ENCODE measurements at places on chromosomes 2 and 18.
A peak's percentile ranks its signal among the peaks of the same experiment; 100 is the strongest.

GRCh38 chr2:194946826-194947225, 710.2 kb upstream of the SLC39A10 start:
- H3K4me1 ChIP-seq = no peaks in the 10 kb centered on the region
- H3K36me3 ChIP-seq = no peaks in the 10 kb centered on the region
- H3K4me3 ChIP-seq = no peak overlapping the region
- no peak for DNase-seq
- no peak overlapping the region for H3K27ac ChIP-seq
- no peaks in the 10 kb centered on the region for H3K27me3 ChIP-seq

- no peak overlapping the region for H3K27ac ChIP-seq
- H3K27me3 ChIP-seq = no peaks in the 10 kb centered on the region
- H3K4me1 ChIP-seq = no peaks in the 10 kb centered on the region
- DNase-seq = no peak
- H3K4me3 ChIP-seq = no peak overlapping the region
Observed at GRCh38 chr2:63792530-63792929, 49.2 kb upstream of the UGP2 start.

- H3K4me3 ChIP-seq = no peak overlapping the region
Observed at GRCh38 chr2:158392687-158393086, 63.9 kb downstream of the CCDC148 start.

DNA sequence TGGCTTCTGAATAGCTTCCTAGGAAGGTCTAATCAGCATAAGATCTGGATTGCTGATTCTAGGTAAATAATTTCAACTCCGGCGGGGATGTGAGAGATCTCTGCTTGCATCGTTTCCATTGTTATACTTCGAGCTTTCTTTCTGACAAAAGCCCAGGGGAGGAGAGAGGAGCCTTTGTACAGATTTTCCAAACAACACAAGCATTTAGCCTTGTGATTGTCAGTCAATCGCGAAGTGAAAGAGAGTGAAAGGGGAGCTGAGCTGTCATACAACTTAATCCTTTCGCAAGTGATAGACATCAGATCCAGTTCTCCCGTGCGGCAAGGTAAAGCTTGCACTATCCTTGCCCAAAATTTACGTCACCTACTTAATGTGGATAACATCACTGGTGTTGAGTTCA, 26.2 kb downstream of the RALB start:
- H3K4me3 ChIP-seq = no peak overlapping the region
- no peaks in the 10 kb centered on the region for H3K27me3 ChIP-seq
- H3K27ac ChIP-seq = no peak overlapping the region
- H3K4me1 ChIP-seq = peaks cover 8% of the 10 kb centered on the region
- DNase-seq = no peak
- H3K36me3 ChIP-seq = peaks cover 19% of the 10 kb centered on the region

DNA sequence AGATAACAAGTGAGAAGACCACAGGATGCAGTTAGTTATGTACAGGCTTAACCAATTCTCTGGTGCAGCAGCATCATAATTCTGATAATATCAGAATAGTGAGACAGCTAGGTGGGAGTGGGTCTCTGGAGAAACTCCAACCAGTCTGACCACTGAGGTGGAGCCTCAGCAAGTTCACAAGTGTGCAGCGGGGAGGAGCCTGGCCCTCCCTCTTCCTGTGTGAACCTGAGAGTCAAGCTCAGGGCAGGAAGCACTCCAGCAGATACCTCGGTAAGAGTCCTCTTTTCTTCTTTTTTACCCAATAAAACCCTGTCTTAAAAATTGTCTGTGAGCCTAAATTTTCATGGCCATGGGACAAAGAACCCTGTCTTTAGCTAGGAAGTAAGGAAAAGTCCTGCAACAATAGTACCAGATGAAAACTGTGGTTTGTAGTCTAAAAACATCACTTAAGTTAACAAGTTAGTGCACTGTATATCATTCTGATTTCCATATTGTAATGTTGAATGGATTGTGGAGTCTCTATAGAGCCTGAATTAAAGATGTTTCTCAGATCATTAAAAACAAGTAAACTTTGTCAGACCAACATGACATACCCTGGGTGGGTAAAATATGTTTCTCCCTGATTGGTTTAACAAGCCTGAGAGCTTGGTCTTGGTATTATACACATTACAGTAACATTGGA, 370.8 kb downstream of the TMEM182 start:
- H3K4me1 ChIP-seq = no peaks in the 10 kb centered on the region
- no peak for DNase-seq
- H3K27ac ChIP-seq = no peak overlapping the region
- H3K4me3 ChIP-seq = no peak overlapping the region
- H3K27me3 ChIP-seq = no peaks in the 10 kb centered on the region
- peaks cover 6% of the 10 kb centered on the region for H3K36me3 ChIP-seq

- H3K27ac ChIP-seq = no peak overlapping the region
- H3K36me3 ChIP-seq = no peaks in the 10 kb centered on the region
- H3K4me3 ChIP-seq = no peak overlapping the region
- H3K4me1 ChIP-seq = peaks cover 43% of the 10 kb centered on the region
- H3K27me3 ChIP-seq = no peaks in the 10 kb centered on the region
Observed at GRCh38 chr2:103287746-103288145, 525.9 kb downstream of the TMEM182 start.

GRCh38 chr18:75456199-75456631, 28.7 kb upstream of the SMIM21 start:
- H3K27ac ChIP-seq = no peak overlapping the region
- peaks cover 25% of the 10 kb centered on the region for H3K4me1 ChIP-seq
- H3K36me3 ChIP-seq = peaks cover 4% of the 10 kb centered on the region
- peak overlapping the region; percentile 75 for H3K4me3 ChIP-seq
- peaks cover 10% of the 10 kb centered on the region for H3K27me3 ChIP-seq

DNA sequence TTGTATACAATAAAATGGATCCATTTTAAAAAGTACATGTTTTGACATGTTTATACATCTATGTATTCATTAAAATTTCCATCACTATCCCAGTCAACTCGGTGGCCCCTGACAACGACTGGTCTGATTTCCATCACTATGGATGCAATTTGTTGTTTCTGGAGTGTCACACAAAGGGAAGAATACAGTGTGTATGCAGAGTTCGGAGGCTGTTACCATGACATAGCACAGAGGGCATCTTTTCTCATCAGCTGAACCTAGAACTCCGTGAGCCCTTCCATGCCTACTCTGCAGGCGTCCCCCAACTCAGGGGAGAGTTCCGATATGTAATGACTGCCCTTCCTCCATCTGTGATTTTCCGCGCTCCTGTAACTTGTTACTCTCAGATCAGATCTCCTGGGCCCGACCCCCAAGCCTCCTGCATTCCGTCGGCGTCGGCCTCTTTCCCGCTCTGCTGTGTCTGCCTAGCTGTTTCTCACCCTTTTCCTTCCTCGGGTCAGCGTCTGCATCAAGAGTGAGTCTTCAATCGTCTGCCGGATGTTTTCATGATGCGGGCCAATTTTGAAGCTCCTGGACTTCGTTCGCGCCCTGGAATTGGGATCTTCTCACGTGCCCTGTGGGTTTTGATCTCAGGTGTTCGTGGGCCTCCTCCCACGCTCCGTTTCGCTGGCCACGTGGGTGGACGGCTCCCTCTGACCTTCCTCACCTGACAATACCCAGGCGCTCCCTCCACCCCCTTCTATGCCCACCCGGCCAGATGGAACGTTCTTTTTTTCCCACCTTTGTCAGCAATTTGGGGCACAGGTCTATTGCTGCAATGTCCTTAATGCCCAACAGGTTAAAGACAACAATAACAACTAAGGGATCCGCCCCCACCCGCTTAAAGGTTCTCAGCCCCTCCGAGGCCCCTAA, 161.0 kb downstream of the TWIST2 start:
- no peak for DNase-seq
- no peaks in the 10 kb centered on the region for H3K36me3 ChIP-seq
- peaks cover 21% of the 10 kb centered on the region for H3K4me1 ChIP-seq
- H3K27ac ChIP-seq = peak overlapping the region; percentile 59
- H3K4me3 ChIP-seq = no peak overlapping the region
- no peaks in the 10 kb centered on the region for H3K27me3 ChIP-seq

- H3K36me3 ChIP-seq = peaks cover 3% of the 10 kb centered on the region
- H3K27me3 ChIP-seq = no peaks in the 10 kb centered on the region
- H3K4me1 ChIP-seq = peaks cover 5% of the 10 kb centered on the region
- DNase-seq = no peak
- H3K27ac ChIP-seq = no peak overlapping the region
- H3K4me3 ChIP-seq = no peak overlapping the region
Observed at GRCh38 chr2:220556658-220557057, 929.2 kb downstream of the SLC4A3 start.

DNA sequence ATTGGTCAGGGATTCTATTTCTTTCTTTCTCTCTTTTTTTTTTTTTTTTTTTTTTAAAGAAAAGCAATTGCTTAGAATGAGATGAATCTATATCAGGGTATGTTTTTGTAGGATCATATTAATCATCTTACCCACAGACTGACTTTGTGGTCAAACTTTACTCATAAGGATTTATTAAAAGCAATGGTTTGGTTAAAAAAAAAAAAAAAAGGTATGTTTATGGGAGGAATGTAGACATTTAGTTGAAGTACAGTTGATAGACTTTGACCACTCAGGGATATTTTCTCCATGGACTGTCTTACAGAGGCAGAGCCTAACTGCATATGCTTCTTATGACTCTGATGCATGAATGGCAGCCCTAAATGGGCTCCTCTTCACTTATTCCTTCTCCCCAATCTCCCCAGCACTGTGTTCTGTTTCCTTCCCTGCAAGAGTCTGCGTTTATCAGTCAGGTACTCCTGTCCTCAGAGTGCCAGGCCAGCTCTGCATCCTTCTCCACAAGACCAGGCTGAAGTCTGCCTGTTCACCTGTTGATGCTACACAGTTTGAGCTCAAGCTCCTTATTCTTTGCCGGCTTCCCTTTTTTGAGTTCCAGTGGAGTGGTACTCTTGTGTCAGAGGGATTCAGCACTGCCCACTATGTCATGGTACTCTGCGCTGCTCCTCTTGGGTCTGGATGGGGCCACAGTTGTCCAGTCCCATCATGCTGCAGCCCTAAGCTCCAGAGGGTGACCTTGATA, 24.3 kb downstream of the CRIM1 start:
- H3K36me3 ChIP-seq = peaks cover 4% of the 10 kb centered on the region
- H3K27ac ChIP-seq = no peak overlapping the region
- H3K4me3 ChIP-seq = no peak overlapping the region
- H3K27me3 ChIP-seq = no peaks in the 10 kb centered on the region
- DNase-seq = no peak
- H3K4me1 ChIP-seq = peaks cover 28% of the 10 kb centered on the region

DNA sequence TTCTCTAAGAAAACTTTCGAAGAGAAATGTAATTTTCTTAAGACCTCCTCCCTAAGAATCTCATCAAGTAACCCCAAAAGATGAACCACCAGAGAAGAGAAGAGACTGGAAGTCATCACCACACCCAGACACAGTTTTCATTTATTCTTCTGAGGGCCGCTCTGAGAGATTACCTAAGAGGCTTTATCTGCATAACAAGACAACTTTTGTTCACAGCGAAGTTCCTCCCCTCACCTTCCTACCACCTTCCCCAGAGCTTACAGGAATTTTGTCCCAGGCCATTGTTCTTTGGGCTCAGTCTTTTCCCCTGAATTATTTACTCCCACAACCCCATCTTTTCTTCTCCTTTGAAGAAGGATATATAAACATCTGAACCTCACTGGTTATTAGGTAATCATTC, 92.8 kb downstream of the AKAIN1 start:
- H3K27me3 ChIP-seq = peaks cover 30% of the 10 kb centered on the region
- DNase-seq = no peak
- no peaks in the 10 kb centered on the region for H3K36me3 ChIP-seq
- H3K4me1 ChIP-seq = no peaks in the 10 kb centered on the region
- H3K4me3 ChIP-seq = no peak overlapping the region
- H3K27ac ChIP-seq = no peak overlapping the region

DNA sequence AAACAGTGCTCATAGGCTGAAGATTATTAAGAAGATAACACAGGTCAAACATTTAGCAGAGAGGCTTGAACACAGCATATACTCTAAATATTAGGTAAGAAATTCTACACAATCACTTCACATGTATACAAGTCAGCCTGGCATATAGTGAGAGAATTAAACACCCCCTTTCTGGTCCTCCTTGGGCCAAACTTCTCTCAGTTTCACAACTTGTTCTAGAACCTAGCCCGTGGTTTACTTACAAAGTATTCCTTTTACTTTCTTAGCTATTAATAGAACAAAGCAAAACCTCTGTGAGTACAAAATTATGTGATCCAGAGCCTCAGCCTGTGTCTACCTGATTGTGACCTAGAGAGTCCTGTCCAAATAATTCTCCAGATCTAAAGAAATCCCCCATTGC, 562.8 kb downstream of the TNS1 start:
- peaks cover 32% of the 10 kb centered on the region for H3K4me1 ChIP-seq
- DNase-seq = no peak
- H3K4me3 ChIP-seq = no peak overlapping the region

DNA sequence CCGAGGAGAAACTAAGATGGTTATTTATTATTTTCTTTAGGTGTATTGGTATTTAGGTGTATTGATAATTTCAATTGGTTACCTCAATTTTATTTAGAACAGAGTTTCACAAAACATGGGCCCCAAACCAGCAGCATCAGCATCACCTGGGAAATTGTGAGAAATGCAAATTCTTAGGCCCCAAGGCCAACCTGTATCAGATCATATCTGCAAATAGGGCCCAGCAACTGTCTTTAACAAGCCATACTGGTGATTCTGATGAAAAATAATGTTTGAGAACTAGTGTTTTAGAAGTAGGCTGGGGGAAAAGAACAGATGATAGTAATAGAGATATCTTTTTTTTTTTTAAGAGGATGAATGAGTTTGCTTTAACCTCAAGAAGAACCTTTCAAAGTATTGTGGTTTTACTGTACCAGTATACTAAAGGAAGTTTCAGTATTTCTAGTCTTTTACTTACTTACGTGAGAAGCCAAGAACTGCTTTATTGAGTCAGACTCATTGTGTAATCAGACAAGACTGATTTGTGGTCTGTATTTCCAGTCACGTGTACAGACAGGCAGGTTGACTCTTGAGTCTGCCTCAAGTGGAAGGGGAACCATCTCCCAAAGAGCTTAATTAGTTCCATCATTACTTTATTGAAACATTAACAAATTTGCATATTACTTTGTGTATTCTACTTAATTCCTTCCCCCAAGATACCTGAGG, 60.4 kb upstream of the GAREM1 start:
- H3K4me1 ChIP-seq = no peaks in the 10 kb centered on the region
- H3K27me3 ChIP-seq = no peaks in the 10 kb centered on the region
- no peak overlapping the region for H3K4me3 ChIP-seq
- H3K27ac ChIP-seq = no peak overlapping the region
- no peak for DNase-seq

- DNase-seq = no peak
- no peaks in the 10 kb centered on the region for H3K36me3 ChIP-seq
- no peaks in the 10 kb centered on the region for H3K27me3 ChIP-seq
- H3K4me3 ChIP-seq = no peak overlapping the region
- H3K27ac ChIP-seq = no peak overlapping the region
Observed at GRCh38 chr2:64982311-64982857, 6.8 kb upstream of the SLC1A4 start.

Data from neural crest cell (in vitro differentiated cells).